H1 (cell line): ENCODE measurements at places on chromosomes 4 and X. TPM values are rescaled to one million over a fixed set of nuclear protein-coding genes. Genes with fewer than 3 reads are reported as not detected.

DNA sequence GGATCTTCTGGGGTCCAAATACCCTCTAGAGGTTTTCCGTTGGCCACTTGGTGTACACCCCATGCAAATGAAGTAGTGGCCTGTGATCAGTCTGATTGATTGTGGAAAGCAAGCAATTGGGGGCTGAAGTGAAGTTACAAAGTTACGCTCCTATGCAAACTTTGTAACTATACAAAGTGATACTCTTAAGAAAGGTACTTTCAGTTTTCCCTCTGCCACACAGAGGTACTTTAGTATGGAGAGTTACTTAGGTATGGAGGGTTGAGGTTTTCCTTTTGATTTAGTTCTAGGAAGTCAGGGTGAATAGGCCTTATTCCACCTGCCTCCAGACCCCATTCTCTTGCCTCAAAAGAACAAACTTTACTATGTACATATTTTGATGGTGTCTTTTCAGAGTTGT lies 28.7 kb downstream of the STAG2 start:
- H3K27me3 ChIP-seq = no peaks in the 10 kb centered on the region
- H3K36me3 ChIP-seq = no peaks in the 10 kb centered on the region
- H3K4me1 ChIP-seq = peaks cover 4% of the 10 kb centered on the region; the same call in 1 of the 2 replicates
- no peak overlapping the region for H3K27ac ChIP-seq
- no peak overlapping the region for H3K4me3 ChIP-seq

Gene MMRN1
- polyA plus RNA-seq = 0.02 TPM in 1 of 2 replicates, not detected in the other

- H3K27ac ChIP-seq = no peak overlapping the region
- no peak overlapping the region for H3K4me3 ChIP-seq
- H3K4me1 ChIP-seq = no peaks in the 10 kb centered on the region
Observed at GRCh38 chr4:15665753-15666365, 10.7 kb upstream of the FBXL5 start.

Gene LIMCH1
- 2.0 and 3.0 TPM in 2 replicates for polyA plus RNA-seq

DNA sequence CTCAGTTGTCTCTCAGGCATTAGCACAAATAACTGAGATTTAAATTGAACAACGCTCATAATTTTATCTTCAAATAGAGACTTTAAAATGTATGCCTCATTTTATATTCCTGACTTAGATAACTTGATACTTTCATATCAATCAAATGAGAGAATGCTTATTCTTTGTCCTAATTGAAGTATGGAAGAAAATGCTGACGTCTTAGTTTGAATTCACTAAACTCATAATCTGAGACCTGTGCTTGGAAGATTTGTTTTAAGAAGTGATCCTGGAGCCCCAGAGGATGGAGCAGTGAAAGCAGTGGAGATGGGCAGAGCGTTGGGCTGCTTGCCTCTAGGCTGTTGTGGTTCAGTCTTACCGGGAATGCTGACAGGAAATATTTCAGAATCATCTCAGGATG lies 76.1 kb downstream of the ZNF518B start:
- no peak for DNase-seq
- H3K27ac ChIP-seq = no peak overlapping the region
- H3K4me3 ChIP-seq = no peak overlapping the region
- no peaks in the 10 kb centered on the region for H3K27me3 ChIP-seq

- H3K27ac ChIP-seq = no peak within 1 kb of the TSS
- peaks cover 58% of the 10 kb centered on the region for H3K27me3 ChIP-seq
- H3K36me3 ChIP-seq = no peaks in the 10 kb centered on the region
- no peak within 1 kb of the TSS for H3K4me3 ChIP-seq
Observed at GRCh38 chr4:105551965-105552746, at the start of gene ARHGEF38. Gene ARHGEF38 (plus strand): TSS chr4:105552620. CDS start chr4:105552766, 146 bp downstream.

DNA sequence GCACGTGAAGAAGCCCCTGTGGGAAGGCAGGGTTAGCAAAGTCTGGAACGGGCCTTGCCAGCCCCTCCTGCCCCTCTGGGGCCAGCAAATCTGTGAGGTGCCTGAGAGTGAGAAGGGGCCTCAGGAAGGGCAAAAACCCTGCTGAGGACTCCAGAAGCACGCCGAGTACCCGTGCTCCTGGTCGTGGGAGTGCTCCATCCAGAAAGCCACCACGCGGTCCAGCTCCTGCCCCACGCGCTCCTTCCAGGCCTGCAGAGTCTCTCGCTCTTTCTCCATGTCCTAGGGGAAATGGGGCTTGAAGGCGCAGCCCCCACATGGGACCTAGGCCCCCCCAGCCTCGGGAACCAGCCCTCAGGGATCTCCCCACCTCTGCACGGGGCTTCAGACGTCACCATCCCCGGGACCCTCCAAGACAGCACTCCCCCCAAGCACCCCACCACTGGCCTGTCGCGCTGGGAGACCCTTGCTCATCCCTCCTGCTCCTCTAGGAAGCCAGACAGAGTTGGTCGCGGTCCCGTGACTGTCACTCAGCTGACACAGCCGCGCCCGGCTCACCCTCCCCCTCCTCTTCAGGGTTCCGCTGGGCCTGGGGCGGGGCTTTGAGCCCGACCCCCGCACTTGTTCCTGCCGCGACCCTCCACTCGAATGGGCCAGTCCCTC lies at the start of gene RENBP:
TSS of gene RENBP (minus strand) at position 504 of the 660 bp plus-strand sequence. CDS start at position 471, 33 bp downstream.
- H3K27ac ChIP-seq = no peak within 1 kb of the TSS; the same call in 1 of the 2 replicates
- peaks cover 5% of the 10 kb centered on the region for H3K4me1 ChIP-seq
- H3K36me3 ChIP-seq = no peaks in the 10 kb centered on the region
- no peak for DNase-seq
- H3K27me3 ChIP-seq = no peaks in the 10 kb centered on the region

Gene ITGB1BP2
- polyA plus RNA-seq = 2.6 and 2.9 TPM in 2 replicates

GRCh38 chrX:97751735-97752134 lies 868.0 kb downstream of the RPA4 start:
- no peak overlapping the region for H3K4me3 ChIP-seq
- no peaks in the 10 kb centered on the region for H3K4me1 ChIP-seq
- H3K27me3 ChIP-seq = no peaks in the 10 kb centered on the region
- H3K36me3 ChIP-seq = no peaks in the 10 kb centered on the region
- no peak for DNase-seq
- no peak overlapping the region for H3K27ac ChIP-seq

DNA sequence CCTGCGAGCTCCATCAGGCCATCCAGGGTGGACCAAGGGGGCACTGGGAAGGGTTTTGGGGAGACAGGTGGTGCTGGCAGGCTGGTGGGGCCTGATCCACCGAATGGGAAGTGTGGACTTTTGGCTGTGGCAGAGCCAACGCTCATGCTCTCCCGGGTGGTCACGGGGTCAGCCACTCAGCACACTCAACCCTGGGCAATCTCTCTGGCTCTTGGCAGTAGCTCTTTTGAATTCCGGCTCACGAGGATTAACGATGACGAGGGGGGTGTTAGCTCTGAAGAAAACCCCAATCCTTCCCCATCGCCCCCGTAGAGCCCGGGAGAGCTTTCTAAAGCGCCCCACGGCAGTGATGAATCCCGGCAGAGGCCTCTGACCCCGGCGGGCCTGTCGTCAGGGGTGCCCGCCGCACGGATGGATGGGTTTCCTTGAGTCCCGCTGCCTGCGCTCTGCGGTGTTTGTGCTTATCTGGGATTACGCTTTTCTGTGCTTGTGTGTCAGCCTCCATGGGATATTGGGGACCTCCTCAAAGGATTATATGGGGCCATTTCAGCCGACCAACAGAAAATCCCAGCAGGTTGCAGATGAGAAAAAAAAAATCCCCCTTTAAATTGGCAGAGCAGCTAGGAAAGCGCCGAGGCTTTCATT lies 156.8 kb upstream of the PSAPL1 start:
- no peaks in the 10 kb centered on the region for H3K36me3 ChIP-seq
- H3K27ac ChIP-seq = no peak overlapping the region
- H3K27me3 ChIP-seq = no peaks in the 10 kb centered on the region
- no peak for DNase-seq

GRCh38 chr4:177879851-177880250 lies 437.6 kb upstream of the AGA start:
- no peaks in the 10 kb centered on the region for H3K4me1 ChIP-seq
- H3K4me3 ChIP-seq = no peak overlapping the region
- no peaks in the 10 kb centered on the region for H3K27me3 ChIP-seq
- no peaks in the 10 kb centered on the region for H3K36me3 ChIP-seq

GRCh38 chr4:125762537-125762936 lies 447.8 kb downstream of the FAT4 start:
- H3K36me3 ChIP-seq = no peaks in the 10 kb centered on the region
- no peaks in the 10 kb centered on the region for H3K4me1 ChIP-seq
- H3K4me3 ChIP-seq = no peak overlapping the region
- H3K27me3 ChIP-seq = no peaks in the 10 kb centered on the region
- no peak for DNase-seq
- H3K27ac ChIP-seq = no peak overlapping the region
